ENCODE measurements at places on chromosomes 7 and 10. TPM values are rescaled to one million over a fixed set of nuclear protein-coding genes. Genes with fewer than 3 reads are reported as not detected.

- H3K27ac ChIP-seq = no peak overlapping the region
- H3K27me3 ChIP-seq = no peaks in the 10 kb centered on the region
- no peaks in the 10 kb centered on the region for H3K4me1 ChIP-seq
Measured at GRCh38 chr10:97597778-97598177, 8.3 kb downstream of the C10orf62 start.

DNA sequence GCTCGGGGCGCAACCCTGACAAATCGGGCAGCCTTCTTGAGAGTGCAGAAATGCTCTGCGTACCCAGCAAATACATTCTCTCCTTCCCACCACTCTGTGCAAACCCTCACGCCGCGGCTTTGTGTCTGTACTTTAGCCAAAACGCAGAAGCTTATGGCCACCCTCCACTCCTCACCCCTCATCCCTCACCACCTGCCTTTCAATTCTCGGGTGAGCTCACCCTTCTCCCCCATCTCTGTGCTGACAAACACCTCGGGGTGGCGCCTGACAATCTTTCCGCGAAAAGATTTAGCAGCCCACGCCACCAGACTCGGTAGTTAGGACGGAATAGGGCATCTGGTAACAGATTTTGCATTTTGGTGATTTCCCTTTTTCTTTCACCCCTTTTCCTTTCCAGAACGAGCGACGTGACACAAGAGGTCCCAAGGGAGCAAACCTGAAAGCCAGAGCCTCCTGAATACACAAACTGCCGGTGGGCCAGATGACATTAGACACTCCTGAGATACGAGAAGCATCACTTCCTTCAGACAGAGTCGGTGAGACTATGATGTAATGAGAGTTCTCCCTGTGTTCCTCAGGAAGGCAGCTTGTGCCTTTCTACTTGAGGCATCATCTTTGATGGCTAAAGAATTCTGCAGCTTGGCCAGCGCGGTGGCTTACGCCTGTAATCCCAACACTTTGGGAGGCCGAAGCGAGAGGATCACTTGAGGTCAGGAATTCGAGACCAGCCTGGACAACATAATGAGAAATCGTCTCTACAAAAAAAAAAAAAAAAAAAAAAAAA is 671 bp upstream of the ATAD1 start:
- DNase-seq = peak; percentile 75
- H3K27ac ChIP-seq = peak overlapping the region; percentile 89
- peaks cover 13% of the 10 kb centered on the region for H3K4me1 ChIP-seq
- H3K4me3 ChIP-seq = peak overlapping the region; percentile 75

DNA sequence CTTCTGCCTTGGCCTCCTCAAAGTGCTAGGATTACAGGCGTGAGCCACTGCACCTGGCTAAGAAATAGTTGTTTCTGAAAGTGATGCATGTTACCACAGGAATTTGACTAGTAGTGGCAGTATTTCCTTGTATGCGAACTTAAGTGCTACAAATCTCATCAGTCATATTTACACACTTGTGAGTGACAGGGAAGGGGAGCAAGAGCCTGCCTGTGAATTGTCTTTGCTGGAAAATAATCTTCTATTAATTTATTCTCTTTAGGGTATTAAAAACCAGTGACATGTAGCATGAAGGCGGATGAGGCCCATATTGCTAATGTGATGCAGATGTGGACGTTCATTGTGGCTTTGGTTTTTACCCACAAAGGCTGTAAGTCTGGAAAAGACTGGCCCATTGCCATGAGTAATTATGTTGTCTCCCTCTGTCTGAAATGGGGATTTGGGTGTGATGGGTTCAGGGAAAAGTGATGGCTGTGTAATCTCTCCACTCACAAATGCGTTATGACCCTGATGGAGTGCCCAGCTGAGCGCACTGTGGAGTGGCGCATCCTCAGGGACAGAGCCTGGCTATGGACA is 97.6 kb downstream of the CCNY start:
- DNase-seq = no peak
- no peaks in the 10 kb centered on the region for H3K27me3 ChIP-seq
- H3K4me3 ChIP-seq = no peak overlapping the region
- peaks cover 7% of the 10 kb centered on the region for H3K36me3 ChIP-seq

GRCh38 chr7:155981703-155982102 is 169.4 kb upstream of the SHH start:
- no peaks in the 10 kb centered on the region for H3K36me3 ChIP-seq
- no peak for DNase-seq
- H3K4me1 ChIP-seq = no peaks in the 10 kb centered on the region
- no peaks in the 10 kb centered on the region for H3K27me3 ChIP-seq
- H3K4me3 ChIP-seq = no peak overlapping the region

DNA sequence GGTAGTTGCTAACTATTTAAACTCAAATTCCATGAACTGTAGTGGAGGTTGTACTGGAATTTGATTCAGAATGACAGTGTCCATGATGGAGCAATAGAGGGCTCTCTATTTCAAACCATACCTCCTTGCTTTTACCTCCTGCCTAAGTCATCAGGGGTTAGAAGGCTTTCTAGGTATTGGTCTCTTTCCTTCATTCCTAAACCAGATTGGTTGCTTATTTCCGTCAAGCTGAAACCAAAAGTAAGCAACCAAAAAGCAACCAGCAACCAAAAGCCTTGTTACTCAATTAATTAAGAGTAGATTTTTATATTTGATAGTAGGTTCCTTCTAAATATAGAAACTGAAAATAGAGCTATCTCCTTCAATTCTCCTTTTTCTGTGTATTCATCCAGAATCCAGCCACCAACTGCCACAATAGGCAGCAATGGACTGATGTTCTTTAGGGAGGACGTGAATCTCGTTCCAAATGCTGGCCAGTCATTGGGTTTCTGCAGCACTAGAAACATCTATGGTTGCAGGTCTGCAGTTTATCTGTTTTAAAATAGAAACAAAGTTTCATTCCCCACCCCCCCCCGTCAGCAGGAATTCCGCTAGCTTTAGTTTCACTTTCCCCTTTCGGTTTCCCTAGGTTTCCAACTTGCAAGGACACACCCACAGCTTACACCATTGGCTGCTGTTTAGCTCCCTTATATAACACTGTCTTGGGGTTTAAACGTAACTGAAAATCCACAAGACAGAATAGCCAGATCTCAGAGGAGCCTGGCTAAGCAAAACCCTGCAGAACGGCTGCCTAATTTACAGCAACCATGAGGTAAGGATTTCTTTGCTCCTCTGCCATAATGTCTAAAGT is at the start of gene IFIT1:
TSS of gene IFIT1 (plus strand) at position 717 of the 850 bp plus-strand sequence. CDS start at position 807, 90 bp downstream.
- peak within 1 kb of the TSS; percentile 82 for H3K4me3 ChIP-seq
- DNase-seq = peak; percentile 73
- no peaks in the 10 kb centered on the region for H3K27me3 ChIP-seq
- H3K27ac ChIP-seq = peak within 1 kb of the TSS; percentile 72
- peaks cover 19% of the 10 kb centered on the region for H3K4me1 ChIP-seq
- no peaks in the 10 kb centered on the region for H3K36me3 ChIP-seq

- H3K36me3 ChIP-seq = no peaks in the 10 kb centered on the region
- no peak for DNase-seq
- H3K27ac ChIP-seq = no peak overlapping the region
- H3K27me3 ChIP-seq = no peaks in the 10 kb centered on the region
- H3K4me1 ChIP-seq = peaks cover under 1% of the 10 kb centered on the region
- no peak overlapping the region for H3K4me3 ChIP-seq
Measured at GRCh38 chr7:73582664-73583202, 4.4 kb upstream of the TBL2 start.

GRCh38 chr7:81590131-81590530 is 179.7 kb downstream of the HGF start:
- H3K27ac ChIP-seq = no peak overlapping the region
- H3K4me3 ChIP-seq = no peak overlapping the region
- DNase-seq = no peak

GRCh38 chr7:130893441-130893894 is 159.5 kb upstream of the KLF14 start:
- DNase-seq = no peak
- no peak overlapping the region for H3K27ac ChIP-seq
- no peaks in the 10 kb centered on the region for H3K27me3 ChIP-seq
- H3K4me1 ChIP-seq = peaks cover 29% of the 10 kb centered on the region

The TMEM273 gene
- total RNA-seq = 1.8 TPM

The GNG11 gene
- 0.96 TPM for total RNA-seq

The TBX20 gene
- total RNA-seq = not detected

The TMEM178B gene
- total RNA-seq = 0.05 TPM

Measured in naive thymus-derived CD4-positive, alpha-beta T cell (primary cell).